HFF-Myc (cell line): ENCODE measurements at places on chromosomes 1 and 21.

GRCh38 chr1:151960780-151961513, 32.7 kb downstream of the S100A10 start:
- no peak for DNase-seq

DNA sequence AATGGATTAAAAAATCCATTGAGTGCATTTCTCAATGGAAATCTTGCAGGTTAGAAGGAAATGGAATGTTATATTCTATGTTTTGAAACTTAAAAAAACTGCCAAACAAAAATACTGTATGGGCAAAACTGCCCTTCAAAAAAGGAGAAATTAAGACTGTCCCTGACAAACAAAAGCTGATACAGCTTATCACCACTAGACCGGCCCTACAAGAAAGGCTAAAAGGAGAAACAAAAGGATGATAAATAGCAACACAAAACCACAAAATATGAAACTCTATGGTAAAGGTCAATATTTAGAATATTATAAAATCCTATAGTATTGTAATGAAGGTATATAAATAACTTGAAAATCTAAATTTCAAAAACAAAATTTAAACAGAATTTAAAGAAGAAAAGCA, 60.0 kb downstream of the SLC25A24 start:
- no peak for DNase-seq

DNA sequence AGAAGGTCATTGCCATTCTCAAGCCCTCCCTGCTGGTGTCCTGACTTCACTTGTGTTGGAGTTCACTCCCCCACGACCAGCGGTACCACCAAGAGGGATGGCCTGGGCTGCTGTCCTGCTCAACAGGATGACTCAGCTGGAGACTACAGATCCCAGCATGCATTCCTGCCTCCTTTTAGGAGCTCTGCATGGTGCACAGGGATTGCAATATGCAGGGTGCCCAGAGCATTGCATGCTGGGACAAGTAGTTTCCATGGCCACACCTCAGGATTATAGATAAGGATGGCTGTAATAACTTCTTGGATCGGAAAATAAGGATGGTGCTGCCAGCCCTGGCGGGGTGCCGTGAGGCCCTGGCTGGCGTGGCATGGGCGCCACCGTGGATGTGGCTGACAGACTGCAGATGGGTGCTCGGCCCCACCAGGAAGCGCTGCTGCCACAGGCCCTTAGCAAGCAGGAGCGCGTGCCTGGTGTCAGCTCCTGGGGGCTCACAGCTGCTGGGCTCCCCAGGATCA, 150.0 kb downstream of the CASZ1 start:
- no peak for DNase-seq

GRCh38 chr1:153760440-153760839, 14.8 kb upstream of the SLC27A3 start:
- DNase-seq, result no peak

DNA sequence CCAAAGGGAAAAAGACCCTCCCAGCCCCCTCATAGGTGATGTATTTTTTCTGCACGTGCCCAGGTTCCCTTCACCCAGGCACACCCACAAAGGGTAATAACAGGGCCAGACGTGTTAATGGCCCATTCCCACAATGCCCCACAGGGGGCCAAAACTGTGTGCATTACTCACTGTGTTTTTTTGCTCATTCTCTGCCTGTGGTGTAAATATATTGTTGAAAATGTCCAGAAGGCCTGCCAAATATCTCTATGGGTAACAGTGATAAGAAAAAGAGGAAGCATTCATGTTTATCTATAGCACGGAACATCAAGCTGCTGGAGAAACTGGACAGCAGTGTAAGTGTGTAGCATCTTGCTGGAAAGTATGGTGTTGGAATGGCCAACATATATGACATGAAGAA, 21.9 kb downstream of the RHEX start:
- no peak for DNase-seq

DNA sequence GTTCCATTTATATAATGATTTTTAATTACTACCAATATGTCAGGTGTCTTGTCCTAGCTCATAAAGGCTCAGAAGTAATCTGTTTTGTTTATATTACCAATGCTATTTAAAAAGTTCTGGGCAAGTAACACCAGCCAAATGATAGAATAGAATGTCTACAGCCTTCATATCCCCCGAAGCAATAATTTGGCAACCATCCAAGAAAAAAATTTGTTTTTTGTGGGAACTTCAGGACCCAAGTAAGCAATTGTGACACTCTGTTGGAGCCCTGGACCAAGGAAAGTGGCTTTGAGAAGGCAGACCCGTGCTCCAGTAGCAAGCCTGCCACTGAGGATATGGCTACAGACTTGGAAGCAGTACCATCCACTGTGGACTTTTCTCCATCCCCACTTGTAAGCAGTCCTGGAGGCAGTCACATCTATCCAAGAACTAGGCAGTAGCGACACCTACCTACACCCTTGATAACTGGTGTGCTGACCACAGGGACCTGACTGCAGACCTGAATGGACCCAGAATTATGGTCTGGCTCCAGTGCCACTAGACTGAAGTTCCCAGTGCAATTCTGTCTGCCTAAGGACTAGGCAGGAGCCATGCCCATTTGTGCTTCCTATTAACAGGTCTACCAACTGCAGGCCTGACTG, 870.7 kb upstream of the ADGRL2 start:
- no peak for DNase-seq

- no peak for DNase-seq
These were observed 21.8 kb downstream of the RGS13 start for GRCh38 chr1:192657760-192658159.

GRCh38 chr1:167251472-167251871, 30.8 kb downstream of the POU2F1 start:
- DNase-seq, result no peak

GRCh38 chr1:99551812-99552614, 93.9 kb upstream of the PALMD start:
- DNase-seq, result no peak

DNA sequence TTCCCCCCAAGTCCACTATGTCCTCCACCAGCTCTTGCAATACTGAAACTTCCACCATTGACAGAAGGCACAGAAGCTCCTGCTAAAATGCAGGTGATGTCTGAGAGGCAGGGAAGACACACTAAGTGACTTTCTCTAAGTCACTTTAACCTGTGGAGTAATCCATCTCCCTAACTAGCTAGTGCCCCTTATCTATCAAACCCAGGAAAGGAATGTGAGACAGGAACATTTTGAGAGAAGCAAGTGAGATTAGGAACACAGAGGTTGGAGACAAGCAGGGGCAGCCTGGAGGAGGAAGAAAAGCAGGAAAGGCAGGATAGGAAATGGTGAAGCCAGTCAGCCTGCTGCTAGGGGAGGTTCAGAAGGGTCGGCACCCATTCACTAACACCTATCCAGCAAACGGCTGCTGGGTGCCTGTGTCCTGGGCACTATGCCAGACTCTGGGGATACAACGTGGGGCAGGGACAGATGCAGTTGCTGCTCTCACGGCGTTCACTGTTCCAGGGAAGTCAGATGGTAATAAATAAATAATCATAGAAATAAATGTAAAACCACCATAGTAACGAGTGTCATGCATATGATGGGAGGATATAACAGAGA, 7.0 kb downstream of the GPA33 start:
- no peak for DNase-seq

GRCh38 chr1:224506141-224506814, 71.7 kb upstream of the WDR26 start:
- no peak for DNase-seq

DNA sequence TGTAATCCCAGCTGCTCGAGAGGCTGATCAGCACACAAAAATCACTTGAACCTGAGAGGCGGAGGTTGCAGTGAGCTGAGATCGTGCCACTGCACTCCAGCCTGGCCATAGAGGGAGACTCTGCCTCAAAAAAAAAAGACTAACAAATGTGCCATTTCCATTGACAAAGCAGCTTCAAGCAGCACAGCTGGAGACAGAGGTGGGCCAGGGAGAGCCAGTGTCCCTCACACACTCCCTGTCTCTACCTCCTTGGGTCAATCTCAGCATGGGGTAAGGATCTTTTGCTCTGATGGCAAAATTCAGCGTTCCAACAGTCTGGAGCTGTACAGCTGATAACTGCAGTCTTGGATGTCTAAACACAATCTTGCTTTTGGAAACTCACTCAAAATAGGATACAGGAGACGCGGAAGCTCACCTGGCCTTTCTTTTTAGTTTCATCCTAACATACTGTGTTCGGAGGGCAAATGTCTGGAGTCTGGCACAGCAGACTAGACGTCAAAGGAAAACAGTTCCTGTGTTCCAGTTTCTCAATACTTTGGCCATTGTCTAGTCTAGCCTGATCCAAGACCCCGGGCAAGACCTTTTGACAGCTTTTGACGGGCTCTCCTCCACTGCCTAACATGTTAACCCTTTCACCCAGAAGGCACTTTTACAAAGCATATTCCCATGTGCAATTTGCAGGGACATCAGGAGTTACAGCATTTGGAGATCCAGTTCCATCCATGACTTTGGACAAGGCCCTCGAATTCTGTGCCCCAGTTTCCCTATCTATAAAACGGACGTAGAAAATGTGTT, 2.9 kb downstream of the RCC2 start:
- DNase-seq, result no peak

GRCh38 chr1:12056331-12056841, 6.7 kb upstream of the TNFRSF8 start:
- no peak for DNase-seq

GRCh38 chr1:205066141-205066818, 18.0 kb downstream of the TMEM81 start:
- no peak for DNase-seq

DNA sequence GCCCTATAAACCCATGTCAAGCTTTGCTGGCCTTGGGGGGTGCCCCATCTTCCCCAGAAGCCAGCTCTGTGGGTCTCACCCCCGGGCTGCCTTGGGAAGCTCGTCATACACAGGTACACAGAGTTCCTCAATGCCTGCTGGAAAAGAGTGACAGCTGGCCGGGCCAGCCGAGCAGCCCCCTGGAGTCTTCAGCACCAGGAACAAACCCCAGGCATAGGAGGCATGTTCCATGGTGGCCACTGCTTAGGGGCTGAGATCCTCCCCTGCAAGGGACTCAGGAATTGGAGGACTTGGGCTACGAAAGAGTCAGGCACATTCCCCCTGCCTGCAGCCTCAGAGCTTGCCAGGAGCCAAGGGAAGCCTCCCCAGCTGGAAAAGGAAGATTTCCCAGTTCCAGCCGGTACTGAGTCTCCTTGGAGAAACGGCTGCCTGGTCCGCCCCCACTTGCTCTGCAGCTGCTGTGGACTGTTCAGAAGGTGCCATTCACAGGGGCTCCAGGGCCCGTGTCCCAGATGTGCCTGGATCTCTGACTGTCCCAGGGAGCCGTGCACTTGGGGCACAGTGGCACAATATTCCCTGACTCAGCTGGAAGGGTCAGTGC, 89.5 kb downstream of the STUM start:
- DNase-seq, result no peak

- DNase-seq, result peak; percentile 12
These were observed 29.6 kb upstream of the CACHD1 start for GRCh38 chr1:64440183-64440826.

DNA sequence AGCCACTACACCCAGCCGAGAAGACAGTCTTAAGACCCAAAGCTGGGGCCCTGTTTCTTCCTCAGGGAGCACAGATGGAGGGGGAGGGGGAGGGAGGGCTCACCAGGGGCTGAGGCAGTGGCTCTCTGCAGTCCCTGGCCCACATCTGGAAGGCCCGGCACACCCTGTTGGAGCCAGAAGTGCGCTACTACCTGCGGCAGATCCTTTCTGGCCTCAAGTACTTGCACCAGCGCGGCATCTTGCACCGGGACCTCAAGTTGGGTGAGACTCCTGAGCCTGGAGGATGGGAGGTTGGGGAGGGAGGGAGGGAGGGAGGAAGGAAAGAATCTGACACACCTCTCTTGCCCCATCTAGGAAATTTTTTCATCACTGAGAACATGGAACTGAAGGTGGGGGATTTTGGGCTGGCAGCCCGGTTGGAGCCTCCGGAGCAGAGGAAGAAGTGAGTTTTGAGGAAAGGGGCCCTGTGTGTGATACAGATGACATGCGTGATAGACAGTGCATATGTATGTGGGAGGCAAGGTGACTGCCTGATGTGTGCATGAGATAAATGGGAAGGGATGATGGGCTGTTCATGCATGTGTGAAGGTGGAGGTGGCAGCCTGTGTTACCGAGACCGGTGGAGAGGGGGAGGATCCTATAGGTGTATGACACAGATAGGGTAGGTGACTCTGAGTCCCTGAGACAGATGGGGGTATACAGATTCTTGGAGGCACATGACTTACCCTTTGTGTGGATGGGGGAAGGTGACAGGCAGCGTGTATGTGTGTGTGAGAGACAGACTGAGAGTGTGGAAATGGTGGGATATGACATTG, 1.5 kb downstream of the PLK3 start:
- no peak for DNase-seq

GRCh38 chr1:39395357-39395831, 96.0 kb upstream of the BMP8A start:
- DNase-seq, result peak; percentile 39

- no peak for DNase-seq
These were observed 50.8 kb upstream of the ATP5PO start for GRCh38 chr21:33966324-33966949.

GRCh38 chr1:22639286-22639685, 2.9 kb downstream of the C1QA start:
- peak; percentile 11 for DNase-seq

DNA sequence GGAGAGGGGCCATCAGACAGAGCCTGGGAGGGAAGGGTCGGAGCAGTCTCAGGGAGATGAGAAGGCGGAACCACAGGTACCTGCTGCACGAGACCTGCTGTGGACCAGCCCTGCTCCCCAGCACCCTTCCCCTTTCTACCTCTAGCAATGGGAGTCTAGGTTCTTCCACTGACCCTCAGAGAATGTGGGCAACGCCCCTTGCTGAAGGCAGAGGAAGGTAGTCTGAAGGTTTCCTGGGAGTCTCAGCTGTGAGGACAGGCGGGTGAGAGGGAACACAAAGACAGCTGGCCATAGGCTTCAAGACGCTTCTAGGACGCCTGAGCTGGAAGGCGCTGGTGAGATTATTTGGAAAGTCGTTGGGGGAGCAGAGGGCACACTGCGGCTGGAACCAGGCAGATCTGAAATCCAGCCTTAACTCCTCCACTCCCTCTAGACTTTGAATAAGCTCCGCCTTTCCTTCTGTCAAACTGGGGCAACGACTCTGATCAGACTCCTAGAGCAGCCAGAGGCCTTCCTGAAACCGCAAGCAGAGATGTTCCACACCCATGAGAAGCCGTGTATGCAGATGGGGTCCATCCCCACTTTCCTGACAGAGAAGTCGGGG, 18.1 kb downstream of the SLC45A3 start:
- no peak for DNase-seq

- DNase-seq, result no peak
These were observed 2.4 kb upstream of the PPP1R15B start for GRCh38 chr1:204414016-204414415.

DNA sequence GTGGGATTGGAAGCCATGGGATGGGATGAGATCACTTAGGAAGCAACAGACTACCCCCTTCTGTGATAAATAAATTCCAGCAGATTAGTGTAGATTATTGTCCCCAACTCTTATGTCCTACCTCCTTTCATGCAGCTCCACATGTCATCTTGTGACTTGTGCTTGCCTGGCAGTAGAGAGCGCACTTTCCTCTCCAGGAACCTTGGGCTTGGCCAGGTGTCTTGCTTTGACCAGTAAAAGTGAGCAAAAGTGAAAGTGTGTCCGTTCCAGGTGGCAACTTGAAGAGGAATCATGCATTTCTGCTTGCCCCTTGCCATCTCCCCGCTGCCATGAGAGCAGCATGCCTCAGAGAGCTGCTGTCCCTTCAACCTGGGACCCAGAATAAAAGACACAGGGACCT, 122.9 kb upstream of the ERG start:
- DNase-seq, result no peak

- DNase-seq, result no peak
These were observed 16.2 kb upstream of the LY9 start for GRCh38 chr1:160779626-160780397.
